Activated naive CD8-positive, alpha-beta T cell treated with anti-CD3 and anti-CD28 coated beads, Interleukin-2, amount 50 U/mL, for 24 hours (primary cell): ENCODE measurements at places on chromosomes 6 and 20.
A peak's percentile ranks its signal among the peaks of the same experiment; 100 is the strongest.

- no peak overlapping the region for H3K4me3 ChIP-seq
- peaks cover 9% of the 10 kb centered on the region for H3K36me3 ChIP-seq
- peaks cover 24% of the 10 kb centered on the region for H3K4me1 ChIP-seq
Measured at GRCh38 chr20:5767493-5768098, 17.4 kb downstream of the SHLD1 start.

DNA sequence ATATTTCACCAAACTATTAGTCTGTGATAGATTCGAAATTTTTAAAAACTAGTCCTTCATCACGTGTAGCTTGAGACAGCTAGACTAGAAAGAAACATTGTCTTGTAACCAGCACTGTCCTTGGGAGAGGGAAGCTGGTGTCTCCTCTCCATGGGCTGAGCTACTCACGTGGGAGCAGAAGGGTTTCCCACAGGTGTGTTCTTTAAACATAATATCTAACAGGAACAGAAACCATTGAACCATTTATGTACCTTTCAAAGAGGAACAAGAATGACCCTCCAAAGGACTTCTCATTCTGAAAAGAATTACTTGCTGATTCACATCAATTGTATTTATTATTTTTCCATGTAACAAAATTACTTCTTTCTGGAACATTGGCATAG is 72.4 kb upstream of the SYNJ2 start:
- peaks cover 61% of the 10 kb centered on the region for H3K36me3 ChIP-seq
- H3K4me3 ChIP-seq: no peak overlapping the region
- DNase-seq: no peak
- no peaks in the 10 kb centered on the region for H3K27me3 ChIP-seq

GRCh38 chr20:43942667-43943285 is 28.1 kb downstream of the TOX2 start:
- peak overlapping the region; percentile 44 for H3K27ac ChIP-seq
- peaks cover 40% of the 10 kb centered on the region for H3K27me3 ChIP-seq

DNA sequence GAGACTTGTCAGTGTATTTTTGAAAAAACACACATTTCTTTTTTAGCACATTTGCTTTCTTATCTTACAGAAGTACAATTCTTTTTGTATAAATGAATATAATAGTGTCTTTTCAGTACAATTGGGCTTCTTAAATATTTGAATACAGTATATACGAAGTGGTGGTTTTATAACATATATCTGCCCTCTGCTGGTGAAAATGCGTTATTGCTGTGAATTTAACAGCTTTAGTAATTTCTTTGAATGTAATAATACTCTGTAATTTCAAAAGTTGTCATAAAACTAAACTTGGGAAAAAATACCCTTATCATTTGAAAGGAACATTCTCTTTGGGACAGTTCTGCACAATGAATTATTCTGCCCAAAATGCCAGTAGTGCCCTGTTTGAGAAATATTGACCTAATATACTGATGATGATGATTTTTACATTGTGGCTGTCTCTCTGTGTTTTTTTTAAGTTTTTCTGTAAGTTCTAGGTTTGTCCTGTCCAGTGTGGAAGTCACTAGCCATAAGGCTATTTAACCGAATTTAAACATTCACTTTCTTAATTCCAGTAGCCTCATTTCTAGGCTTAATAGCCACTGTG is 19.0 kb downstream of the SMAP1 start:
- no peaks in the 10 kb centered on the region for H3K27me3 ChIP-seq
- H3K27ac ChIP-seq: no peak overlapping the region
- DNase-seq: no peak
- peaks cover 22% of the 10 kb centered on the region for H3K4me1 ChIP-seq

DNA sequence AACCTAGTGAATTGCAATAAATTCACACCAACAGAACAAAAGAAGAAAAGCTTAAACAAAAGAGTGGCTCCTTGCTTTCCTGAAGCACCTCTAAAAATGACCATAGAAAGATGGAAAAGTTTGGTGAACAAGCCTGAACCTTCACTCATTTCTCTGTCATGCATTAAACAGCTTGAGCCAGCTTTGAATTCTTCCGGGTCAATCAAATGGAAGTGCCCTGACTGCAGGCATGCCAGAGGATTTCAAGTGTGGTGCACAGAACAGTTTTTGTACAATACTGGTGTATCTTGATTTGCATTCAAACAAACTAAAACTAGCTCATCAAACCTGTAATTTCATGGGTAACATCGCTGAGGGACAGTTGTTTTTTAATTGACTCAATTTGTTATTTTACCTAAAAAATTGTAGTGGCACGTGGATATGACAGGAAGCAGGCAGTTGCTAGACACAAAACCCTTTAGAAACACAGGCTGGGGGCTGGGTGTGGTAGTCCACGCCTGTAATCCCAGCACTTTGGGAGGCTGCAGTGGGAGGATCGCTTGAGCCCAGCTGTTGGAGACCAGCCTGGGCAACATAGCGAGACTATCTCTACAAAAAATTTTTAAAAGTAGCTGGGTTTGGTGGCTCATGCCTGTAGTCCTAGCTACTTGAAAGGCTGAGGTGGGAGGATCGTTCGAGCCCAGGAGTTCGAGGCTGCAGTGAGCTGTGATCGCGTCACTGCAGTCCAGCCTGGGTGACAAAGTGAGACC is 9.1 kb downstream of the CASS4 start:
- H3K36me3 ChIP-seq: peaks cover 7% of the 10 kb centered on the region
- H3K27me3 ChIP-seq: no peaks in the 10 kb centered on the region
- H3K27ac ChIP-seq: peak overlapping the region; percentile 73
- DNase-seq: no peak
- peaks cover 89% of the 10 kb centered on the region for H3K4me1 ChIP-seq

DNA sequence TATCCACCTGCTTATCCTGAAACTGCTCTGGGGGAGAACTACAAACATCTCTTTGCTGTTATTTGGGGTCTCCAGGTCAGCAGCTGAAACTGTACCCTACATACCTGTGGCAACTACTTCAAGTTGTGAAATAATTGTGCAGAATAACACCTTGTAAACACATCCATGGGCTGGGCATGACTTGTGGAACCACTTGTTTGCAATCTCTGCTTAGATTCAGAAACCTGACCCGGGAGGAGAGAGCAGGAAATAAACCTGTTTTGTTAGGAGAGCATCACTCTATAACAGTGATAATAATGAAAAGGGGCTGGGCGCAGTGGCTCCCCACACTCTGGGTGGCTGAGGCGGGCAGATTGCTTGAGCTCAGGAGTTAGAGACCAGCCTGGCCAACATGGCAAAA is 183.1 kb downstream of the NFATC2 start:
- no peak for DNase-seq
- no peak overlapping the region for H3K27ac ChIP-seq
- H3K4me1 ChIP-seq: no peaks in the 10 kb centered on the region
- H3K36me3 ChIP-seq: peaks cover 2% of the 10 kb centered on the region
- H3K27me3 ChIP-seq: peaks cover 5% of the 10 kb centered on the region
- no peak overlapping the region for H3K4me3 ChIP-seq

DNA sequence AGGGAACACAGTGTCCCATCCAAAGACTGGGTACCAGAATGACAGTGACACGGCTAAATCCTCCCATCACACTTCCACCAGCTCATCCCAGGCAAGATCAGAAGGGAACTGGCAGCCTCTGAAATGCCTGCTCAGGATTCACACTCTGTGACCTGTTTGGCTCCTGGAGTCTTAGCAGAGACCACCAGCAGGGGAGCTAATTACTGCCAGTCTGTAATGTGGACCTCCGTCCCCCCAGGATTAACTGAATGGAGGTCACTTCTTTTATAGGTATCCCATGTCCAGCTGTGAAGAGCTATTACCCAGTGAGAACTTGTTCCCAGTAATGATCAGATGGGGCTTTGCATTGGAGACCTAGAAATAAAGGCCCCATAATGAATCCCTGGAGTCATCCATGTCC is 45.2 kb downstream of the DEFB114 start:
- DNase-seq: no peak
- H3K36me3 ChIP-seq: no peaks in the 10 kb centered on the region
- H3K27ac ChIP-seq: no peak overlapping the region
- no peaks in the 10 kb centered on the region for H3K27me3 ChIP-seq
- no peak overlapping the region for H3K4me3 ChIP-seq

- no peaks in the 10 kb centered on the region for H3K36me3 ChIP-seq
- H3K27me3 ChIP-seq: peaks cover 8% of the 10 kb centered on the region
- H3K4me3 ChIP-seq: no peak overlapping the region
- H3K4me1 ChIP-seq: peaks cover 3% of the 10 kb centered on the region
Measured at GRCh38 chr6:12592634-12593033, 123.9 kb upstream of the PHACTR1 start.

DNA sequence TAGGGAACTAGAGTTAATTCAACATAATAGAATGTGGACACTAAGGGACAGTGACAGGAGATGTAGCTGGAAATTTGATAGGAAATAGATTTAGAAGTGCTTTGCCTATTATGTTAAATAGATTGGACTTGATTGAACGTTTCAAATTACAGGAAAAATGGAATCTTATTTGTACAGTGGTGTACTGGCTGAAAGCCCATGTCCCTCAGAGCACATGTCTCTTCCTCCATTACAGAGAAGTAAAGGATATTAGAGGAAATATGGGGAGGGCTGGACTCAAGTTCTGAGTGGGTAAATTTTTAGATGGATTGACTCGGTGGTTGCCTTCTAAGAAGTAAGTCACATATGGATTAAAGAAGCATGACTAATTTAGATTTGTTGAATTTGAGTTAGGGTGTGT is 11.4 kb downstream of the PKIB start:
- no peak overlapping the region for H3K4me3 ChIP-seq
- H3K27me3 ChIP-seq: peaks cover 10% of the 10 kb centered on the region
- no peaks in the 10 kb centered on the region for H3K36me3 ChIP-seq
- H3K27ac ChIP-seq: no peak overlapping the region

GRCh38 chr20:50426866-50427718 is 83.1 kb upstream of the PTPN1 start:
- no peaks in the 10 kb centered on the region for H3K36me3 ChIP-seq
- no peak overlapping the region for H3K27ac ChIP-seq
- H3K27me3 ChIP-seq: peaks cover 8% of the 10 kb centered on the region
- DNase-seq: no peak
- H3K4me1 ChIP-seq: no peaks in the 10 kb centered on the region
- H3K4me3 ChIP-seq: no peak overlapping the region

DNA sequence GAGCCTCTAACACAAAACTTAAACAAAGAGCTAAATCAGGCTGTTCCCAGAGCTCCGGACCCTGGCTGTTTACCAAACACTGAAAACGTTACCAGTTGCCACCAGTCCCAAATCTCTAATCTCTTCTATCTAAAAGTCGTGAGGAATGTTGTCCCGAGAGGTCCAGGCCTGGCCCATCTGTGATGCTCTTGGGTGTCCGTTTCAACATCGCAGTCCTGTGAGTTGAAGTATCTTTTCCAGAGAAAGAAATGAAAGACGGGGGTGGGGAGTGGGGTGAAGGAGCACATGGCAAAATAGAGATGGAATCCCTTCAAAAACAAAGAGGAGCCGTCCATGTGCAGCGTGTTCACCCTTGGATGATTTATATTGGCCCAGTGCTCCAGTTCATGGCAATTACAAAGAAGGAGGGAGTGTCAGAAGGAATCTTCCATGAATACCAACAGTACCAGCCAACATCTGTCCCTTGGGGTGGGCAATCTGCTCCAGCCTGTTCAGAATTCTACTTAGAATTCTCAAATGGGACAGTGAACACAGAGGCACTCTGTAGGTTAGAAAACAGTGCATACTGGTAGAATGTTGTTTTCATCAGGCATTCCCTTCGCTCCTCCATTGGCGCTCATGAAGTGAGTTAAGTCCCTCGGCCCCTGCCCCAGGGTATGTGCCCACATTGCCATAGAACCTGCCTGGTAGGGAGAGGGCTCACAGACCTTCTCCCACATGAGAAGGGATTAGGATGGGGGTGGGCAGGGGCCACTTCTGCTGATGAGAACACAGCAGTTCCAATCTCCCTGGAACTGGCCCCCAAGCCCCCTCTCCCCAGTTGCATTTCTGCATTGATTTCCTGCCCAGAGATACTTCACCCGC is 112.1 kb downstream of the LY86 start:
- H3K4me1 ChIP-seq: peaks cover 3% of the 10 kb centered on the region
- H3K27me3 ChIP-seq: peaks cover 27% of the 10 kb centered on the region
- H3K4me3 ChIP-seq: no peak overlapping the region
- DNase-seq: no peak
- no peak overlapping the region for H3K27ac ChIP-seq
- no peaks in the 10 kb centered on the region for H3K36me3 ChIP-seq

DNA sequence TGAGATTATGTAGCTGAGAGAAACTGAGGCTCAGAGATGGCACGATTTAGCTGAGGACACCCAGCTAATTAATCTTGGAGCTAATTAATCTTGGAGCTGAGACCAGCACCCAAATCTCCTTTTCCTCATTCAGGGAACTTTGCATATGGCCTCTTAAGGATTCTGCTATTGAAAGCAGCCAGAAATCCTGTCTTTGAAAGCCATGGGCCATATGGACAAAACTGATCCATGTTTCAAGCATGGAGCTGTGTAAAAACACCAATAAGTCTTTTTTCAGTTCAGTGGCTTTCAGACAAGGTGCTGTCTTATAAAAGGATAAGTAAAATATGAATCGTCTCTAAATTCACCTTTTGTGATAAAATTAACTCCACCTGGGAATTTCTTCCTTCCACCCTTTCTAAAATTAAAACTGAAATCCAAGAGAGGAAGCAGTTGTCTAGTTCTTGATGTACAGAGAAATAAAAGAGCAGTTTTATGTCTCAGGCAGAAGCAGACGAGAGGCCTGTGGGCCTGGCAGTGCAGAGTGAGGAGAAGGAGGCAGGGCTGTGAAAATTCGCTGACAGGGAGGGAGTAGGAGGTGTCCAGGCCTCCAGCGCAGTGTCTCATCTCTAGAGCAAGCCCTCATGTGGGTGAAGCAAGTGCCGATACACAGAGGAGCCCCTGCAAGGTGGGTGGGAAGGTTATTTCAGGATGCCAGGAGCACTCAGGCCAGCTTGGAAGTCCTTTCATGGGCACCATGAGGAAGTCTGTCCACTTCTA is 266.9 kb downstream of the UST start:
- H3K27ac ChIP-seq: no peak overlapping the region
- DNase-seq: no peak
- no peaks in the 10 kb centered on the region for H3K4me1 ChIP-seq
